Fibroblast of upper back skin (primary cell): ENCODE measurements at places on chromosomes 7 and 10.

DNA sequence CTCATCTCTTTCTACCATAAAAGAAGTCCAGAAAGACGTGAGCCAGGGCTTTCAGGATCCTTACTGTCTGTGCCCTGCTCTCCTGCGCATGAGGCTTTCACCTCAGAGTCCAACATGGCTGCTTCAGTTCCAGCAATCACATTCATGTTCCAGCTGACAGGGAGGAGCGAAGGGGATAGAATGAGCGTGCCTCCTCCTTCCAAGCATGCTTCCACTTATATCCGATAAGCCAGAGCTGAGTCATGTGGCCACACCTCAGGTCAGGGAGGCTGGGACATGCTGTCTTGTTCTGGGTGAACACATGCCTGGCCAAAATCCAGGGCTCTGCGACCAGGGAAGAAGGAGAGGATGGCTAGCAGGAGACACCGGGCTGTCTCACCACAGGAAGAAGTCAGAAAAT lies 248.2 kb downstream of the SKAP2 start:
- no peak for DNase-seq

DNA sequence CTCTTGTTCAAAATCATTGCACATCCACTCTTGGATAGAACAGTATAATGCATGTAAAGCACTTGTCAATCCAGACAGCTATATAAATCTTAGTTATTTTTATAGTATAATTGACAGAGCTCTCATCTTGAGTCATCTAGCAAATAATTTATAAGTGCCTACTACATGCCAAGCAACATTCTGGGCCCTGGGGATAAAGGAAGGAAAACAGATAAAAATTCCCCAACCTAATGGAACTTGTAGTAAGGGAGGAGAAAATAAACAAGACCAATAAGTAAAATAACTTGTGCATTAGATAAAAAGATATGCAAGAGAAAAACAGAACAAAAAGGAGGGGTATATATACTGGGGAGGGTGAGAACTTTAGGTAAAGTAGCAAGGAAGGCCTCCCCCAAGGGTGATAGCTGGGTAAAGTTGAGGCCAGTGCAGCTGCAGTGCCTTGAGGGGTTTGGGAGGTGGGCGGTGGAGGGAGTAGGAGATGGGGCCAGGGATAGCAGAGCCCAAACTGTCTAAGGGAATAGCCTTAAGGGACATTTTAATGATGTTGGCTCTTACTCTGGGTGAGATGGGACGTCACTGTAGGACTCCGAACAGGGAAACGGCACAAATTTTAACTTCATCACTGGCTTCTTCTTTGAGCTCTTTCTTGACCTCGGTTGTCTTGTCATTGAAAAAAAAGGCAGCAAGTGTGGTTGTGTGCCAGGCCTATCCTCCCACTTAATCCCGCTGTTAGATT lies 79.3 kb upstream of the SEC61G start:
- no peak for DNase-seq

- DNase-seq, result peak; percentile 82
Measured at GRCh38 chr7:151484971-151485707, 34.6 kb downstream of the RHEB start.

DNA sequence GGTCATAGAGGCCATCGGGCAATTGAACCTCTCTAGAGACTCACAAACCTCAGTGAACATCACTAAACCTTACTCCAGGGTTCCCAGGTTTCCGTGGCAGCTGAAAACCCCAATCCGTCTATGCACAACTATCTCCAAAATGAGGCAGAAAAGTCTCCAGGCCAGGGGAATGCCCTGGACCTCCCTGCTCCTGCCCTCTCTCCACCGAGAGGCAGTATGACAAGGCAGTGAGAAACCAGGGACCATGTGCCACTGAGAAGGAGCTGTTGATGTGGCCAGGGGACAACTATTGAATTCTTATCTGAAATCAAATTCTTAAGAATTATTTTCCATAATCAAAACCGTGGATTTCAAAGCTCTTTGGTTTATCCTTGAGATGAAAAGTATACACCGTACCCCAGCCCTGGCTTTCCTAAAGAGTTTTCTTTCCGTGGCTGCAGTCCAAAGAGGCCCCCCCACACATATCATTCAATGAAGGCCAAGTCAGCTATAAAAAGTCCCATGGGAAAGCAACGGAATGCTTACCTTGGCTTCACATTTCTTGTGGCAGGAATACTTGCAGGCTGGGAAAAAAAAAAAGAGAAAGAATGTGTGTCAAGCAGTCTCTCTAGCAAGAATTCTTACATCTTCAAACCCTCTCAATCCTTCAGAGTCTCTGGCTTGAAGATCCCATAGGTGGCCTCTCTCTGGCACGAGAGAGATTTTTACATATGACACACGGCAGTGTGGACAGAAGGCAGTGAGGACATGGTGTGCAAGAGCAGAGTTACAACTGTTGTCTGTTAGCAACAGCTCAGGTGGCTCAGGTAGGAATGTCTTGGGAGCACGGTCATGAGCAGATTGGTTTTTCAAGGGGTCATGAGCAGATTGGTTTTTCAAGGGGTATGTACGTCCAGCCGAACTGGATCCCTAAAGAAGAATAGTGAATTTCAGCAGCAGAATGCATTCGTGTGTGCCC lies 75.2 kb downstream of the TNS3 start:
- peak; percentile 97 for DNase-seq

DNA sequence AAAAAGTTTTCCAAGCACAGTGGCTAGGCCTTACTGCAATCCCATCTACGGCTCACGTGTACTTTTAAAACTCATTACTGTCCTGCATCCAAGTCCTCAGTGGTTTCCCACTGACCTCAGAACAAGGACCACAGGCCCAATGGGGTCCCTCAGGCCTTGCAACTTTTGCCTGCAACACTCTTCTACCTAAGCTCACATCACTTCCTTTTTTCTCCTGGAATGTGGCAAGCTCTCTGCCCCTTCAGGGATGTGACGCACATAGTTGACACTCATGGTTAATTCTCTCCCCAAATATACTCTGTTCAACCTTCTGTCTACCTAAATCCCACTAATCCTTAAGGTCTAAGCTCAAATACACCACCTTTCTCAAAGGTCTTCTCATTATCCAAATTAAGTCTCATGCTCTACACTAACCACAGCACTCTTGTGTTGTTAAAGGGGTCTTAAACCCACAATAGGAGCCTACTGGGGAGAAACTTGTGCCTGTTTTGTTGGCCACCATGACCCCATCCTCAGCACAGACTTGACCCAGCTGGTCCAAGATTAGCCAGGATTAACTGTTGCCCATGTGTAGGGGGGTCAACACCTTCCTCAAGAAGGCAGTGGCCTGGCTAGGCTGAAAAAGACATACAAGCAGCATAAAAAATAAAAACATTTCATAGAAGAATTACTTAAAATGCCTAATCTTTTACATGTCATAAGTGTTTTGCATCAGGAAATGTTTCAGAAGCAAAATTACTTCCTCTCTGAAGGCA lies 15.2 kb downstream of the HNRNPF start:
- no peak for DNase-seq

DNA sequence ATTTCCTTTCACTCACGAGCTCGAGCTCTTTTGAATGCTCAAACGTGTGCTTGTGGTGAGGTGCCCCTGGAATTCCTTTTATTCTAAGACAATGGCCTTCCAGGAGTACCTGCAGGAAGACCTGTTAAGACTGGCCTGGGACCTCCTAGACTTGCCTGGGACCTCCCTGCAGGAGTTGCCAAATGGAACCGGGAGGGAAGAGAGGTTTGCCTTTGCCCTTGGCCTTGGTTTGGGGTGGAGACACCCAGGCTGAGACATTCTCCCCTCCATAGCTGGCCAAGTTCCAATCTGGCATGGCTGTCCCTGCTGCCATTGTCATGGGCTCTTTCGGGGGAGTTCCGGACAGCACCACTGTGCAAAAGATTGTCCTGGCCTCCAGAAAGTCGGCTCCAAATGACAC lies 39.7 kb downstream of the DNAJB12 start:
- DNase-seq, result no peak

GRCh38 chr10:14144451-14144850 lies 186.3 kb downstream of the FRMD4A start:
- DNase-seq, result no peak

GRCh38 chr10:86064219-86064618 lies 302.4 kb downstream of the GRID1 start:
- DNase-seq, result no peak

DNA sequence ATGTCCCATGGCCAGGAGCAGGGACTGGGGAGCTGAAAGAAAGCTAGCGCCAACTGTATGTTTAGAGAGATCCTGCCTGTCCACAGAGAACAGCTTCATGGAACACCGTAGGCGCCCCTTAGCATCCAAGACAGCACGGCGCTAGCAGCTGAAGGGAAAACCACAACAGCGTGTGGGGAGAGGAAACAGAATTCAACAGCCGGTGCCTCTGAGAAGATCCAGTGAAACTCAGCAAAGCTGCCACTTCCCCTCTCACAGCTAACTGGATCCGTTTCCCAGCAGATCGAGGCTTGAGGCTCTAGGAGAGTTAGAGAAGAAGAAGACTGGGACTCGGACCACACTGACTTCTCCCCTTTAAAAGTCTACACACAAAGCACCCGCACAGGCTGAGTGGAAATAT lies 145.0 kb downstream of the MAD1L1 start:
- no peak for DNase-seq

DNA sequence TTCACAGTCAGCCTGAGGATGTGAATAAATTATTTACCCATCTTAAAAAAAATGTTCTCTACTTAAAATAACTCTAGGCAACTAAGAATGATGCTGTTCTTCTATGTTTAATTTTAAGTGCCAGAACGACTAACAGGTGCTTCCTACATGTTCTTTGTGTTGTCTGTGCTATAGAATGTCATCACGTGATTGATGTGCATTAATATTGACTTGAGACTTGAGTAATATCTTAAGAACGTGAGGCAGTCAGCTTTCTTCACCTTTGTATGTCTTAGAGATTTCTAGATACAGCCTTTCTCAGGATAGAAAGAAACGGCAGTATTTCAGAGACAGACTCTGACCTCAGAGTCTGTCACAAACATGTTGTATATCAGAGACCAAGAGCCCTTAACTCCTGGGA lies 274.6 kb downstream of the KCND2 start:
- no peak for DNase-seq

GRCh38 chr10:108352771-108353170 lies 1188.3 kb upstream of the SORCS1 start:
- DNase-seq, result no peak

GRCh38 chr7:39709768-39710311 lies 86.5 kb downstream of the RALA start:
- peak; percentile 84 for DNase-seq

DNA sequence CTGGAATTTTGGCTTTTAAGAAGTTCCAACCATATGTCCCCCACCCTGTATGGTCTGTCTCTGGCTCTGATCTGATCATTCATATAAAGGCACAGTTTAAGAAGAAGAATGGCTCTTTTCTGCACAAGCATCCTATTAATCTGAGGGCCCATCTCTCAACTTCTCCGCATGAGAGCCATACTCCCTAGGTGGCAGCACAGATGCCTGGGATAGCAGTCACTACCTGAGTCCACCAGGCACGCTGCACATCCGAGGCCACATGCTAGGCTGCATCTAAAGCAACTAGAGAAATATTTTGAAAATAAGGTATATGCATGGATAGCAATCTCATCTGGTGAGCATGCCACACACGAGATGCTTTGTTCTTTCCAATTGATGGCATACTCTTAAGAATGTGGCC lies 565.5 kb downstream of the PARD3 start:
- DNase-seq, result no peak

- no peak for DNase-seq
Measured at GRCh38 chr10:11231285-11231684, 213.6 kb downstream of the CELF2 start.

GRCh38 chr10:98267894-98268693 lies at the start of gene LOXL4:
TSS of gene LOXL4 (minus strand) at chr10:98268194. CDS start at chr10:98263019, 5,175 bp downstream.
- peak; percentile 39 for DNase-seq

DNA sequence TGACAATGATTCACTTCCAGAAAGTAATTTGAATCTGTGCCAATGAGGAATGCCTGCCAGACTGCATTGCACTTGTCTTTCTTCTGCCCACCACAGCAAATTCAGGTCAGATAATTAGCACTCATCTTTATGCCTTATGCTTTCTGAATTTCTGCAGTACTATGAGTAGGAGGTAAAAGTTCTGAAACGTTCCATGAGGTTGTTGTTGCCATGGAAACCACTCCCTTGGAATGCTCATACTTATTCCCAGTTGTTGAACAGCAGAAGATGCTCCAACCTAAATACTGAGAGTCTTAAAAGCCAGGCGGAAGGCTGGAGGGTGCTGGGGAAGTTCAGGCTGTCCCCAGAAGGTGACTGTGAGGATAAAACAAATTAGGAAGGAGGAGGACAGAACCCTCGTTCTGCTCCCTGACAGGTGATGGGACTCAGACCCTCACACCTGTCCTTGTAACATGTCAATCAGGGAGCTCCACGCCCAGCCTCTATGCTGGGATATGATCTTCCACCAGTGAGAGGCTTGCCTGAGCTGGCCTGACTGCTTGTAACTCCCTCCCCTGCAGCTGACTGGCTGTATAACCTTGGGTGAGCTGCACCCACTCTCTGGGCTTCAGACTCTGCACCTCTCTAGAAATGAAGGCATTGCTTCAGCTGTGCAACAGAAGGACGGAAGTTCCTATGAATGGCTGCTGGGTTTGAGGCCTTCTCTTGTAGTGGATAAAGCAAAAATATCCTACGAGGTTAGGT lies 554.3 kb upstream of the MGMT start:
- no peak for DNase-seq

- peak; percentile 29 for DNase-seq
Measured at GRCh38 chr7:112540839-112541577, 60.2 kb downstream of the LSMEM1 start.

- DNase-seq, result no peak
Measured at GRCh38 chr10:56178210-56178609, 182.8 kb downstream of the ZWINT start.

DNA sequence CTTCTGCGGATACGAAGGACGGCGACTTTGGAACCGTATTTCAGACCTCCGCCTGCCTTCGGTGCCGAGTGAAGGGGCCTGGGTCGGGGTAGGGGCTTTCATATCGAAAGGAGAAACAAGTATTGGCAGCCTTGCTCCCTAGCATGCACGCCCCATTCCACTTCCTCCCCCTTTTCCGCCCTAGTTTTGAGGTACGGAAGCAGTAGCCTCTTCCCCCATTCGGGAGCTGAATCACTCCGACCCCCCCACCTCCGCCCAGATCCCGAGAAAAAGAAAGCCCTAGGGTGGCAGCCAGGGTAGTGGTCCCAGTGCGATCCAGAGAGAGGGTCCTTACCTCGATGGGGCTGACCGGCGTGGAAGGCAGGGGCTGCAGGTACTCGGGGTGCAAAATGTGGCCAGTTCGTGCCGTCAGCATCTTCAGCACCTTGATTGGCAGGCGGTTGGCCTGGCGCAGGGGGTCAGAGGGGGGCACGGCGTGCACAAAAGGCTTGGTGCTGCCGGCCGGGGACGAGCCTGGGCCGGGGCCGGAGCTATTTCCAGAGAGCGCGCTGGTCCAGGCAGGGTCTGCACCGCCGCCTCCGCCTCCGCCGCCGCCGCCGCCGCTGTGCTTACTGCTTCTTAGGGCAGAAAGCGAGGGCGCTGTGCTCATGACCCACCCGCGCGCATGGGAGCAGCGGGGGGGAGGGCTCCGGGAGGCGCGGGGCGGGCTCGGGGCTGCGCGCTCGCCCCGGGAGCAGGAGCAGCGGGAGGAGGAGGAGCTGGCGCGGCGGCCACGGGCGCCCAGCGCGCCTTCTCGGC lies 594 bp downstream of the ZNF503 start:
- DNase-seq, result peak; percentile 66

DNA sequence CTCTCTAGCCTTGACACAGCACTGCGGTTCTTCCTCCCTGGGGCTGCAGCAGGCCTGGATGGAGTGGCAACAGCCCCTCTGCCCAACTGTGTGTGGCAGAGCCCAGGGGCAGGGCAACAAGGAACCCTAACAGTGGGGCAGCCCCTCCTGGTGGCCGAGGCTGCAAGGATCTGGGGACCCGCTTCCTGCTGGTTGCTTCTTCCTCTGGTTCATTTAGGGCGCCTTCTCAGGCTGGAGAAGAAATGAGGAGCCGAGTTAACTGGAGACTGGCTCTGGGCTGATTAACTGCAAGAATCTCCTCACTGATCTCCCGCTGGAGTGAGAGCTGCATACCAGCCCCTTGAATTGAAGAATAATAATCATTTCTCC lies 80.1 kb upstream of the EMX2 start:
- DNase-seq, result no peak
